Liver (tissue), 10 donors: ENCODE measurements at places on chromosomes 4 and X. TPM values are rescaled to one million over a fixed set of nuclear protein-coding genes. Genes with fewer than 3 reads are reported as not detected.

Gene TRIM60
- not detected for total RNA-seq

- peaks cover 6% of the 10 kb centered on the region for H3K4me1 ChIP-seq
- H3K4me3 ChIP-seq = no peak overlapping the region
- no peaks in the 10 kb centered on the region for H3K36me3 ChIP-seq
- DNase-seq = no peak
Measured at GRCh38 chr4:112140536-112140935, 4.7 kb upstream of the FAM241A start.

Gene RNF150
- total RNA-seq = 1.4 TPM

GRCh38 chr4:43835869-43836268 lies 612.7 kb downstream of the KCTD8 start:
- DNase-seq = no peak
- H3K4me3 ChIP-seq = no peak overlapping the region
- H3K4me1 ChIP-seq = no peaks in the 10 kb centered on the region
- no peak overlapping the region for H3K27ac ChIP-seq
- no peaks in the 10 kb centered on the region for H3K36me3 ChIP-seq

Gene KLHL5
- 65.4 TPM for total RNA-seq

DNA sequence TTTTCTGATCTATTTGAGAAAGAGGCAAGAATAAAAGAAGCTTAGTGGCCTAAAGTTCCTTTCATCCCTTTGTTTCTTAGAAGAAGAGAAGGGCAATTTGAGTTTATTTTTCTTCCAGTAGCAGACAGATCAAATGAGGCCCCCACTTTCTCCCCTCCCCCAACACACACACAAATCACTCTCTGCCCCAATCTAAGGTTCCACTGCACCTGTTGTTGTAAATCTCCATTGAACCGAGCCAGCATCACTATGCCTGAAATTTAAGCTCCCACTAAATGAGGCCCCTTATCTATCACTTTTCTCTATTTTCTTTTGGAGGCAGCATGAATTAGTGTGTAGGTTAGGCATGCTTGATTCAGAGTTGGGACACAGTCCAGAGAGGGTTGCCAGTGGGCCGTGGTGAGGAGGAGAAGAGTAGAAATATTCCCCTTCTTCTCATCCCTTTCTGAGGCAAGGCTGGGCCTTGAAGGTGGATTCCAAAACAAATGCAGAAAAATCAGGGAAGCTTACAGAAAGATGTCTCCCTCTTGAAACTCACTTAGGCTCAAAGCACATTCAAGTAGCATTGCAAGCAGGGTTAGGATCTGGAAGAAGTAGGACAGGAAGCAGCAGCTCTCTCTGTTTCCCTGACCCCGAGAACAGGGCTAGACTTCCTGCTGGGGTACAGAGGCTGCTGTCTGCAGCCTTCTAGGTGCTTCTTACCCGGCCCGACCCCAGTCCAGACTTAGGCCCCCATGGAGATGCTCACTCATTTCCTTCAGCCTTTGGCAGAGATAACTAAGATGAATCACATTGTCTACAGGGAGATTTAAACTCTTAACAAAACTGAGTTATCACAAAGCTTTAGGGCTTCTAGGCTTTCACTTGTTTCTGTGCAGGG lies 70.7 kb downstream of the RASL11B start:
- H3K36me3 ChIP-seq = no peaks in the 10 kb centered on the region
- H3K27ac ChIP-seq = no peak overlapping the region
- no peaks in the 10 kb centered on the region for H3K4me1 ChIP-seq
- no peak for DNase-seq
- H3K4me3 ChIP-seq = no peak overlapping the region

GRCh38 chr4:158282252-158282651 lies 72.0 kb downstream of the TMEM144 start:
- no peak overlapping the region for H3K4me3 ChIP-seq
- no peaks in the 10 kb centered on the region for H3K36me3 ChIP-seq
- H3K27ac ChIP-seq = no peak overlapping the region
- no peaks in the 10 kb centered on the region for H3K27me3 ChIP-seq

Gene GC
- total RNA-seq = 1,801 TPM

- no peaks in the 10 kb centered on the region for H3K4me1 ChIP-seq
- no peak for DNase-seq
- no peaks in the 10 kb centered on the region for H3K36me3 ChIP-seq
- no peaks in the 10 kb centered on the region for H3K27me3 ChIP-seq
- no peak overlapping the region for H3K4me3 ChIP-seq
Measured at GRCh38 chr4:54942721-54943120, 182.7 kb downstream of the KDR start.

DNA sequence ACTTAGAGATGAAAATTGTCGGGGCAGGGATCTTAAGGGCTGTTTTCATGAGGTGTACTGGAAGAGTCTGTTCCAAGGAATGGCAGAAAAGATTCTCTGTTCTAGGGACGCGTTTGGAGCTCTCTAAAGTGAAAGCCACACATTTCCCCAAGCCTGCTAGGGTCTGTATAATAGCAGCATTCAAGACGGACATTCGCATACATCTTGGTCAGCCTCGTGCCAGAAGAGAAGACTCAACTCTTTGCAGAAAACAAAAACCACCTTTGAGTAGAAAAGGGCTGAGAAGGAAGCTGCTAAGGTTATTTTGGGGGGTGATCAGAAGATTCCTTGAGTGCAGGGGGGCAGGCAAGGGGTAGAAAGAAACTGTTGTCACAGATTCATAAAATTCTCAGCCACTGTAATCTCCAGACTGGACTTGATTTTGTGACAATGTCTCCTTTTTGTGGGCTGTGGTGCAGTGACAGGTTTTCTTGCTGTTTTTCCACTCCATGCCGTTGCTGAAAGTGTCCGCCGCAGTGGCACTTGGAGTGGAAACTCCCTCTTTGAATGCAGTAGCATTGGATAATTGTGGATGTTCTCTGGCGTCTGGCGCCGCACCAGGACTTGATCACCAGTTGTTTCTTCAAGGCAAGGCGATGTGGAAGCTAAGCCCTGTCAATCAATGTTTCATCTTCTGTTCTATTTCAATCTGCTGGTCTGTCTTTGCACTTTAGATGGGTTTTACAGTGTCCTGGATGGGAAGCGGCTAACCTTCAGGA lies 2.9 kb downstream of the GYG2 start:
- H3K4me1 ChIP-seq = no peaks in the 10 kb centered on the region
- H3K27me3 ChIP-seq = no peaks in the 10 kb centered on the region
- H3K27ac ChIP-seq = no peak overlapping the region
- H3K36me3 ChIP-seq = no peaks in the 10 kb centered on the region
- DNase-seq = no peak

DNA sequence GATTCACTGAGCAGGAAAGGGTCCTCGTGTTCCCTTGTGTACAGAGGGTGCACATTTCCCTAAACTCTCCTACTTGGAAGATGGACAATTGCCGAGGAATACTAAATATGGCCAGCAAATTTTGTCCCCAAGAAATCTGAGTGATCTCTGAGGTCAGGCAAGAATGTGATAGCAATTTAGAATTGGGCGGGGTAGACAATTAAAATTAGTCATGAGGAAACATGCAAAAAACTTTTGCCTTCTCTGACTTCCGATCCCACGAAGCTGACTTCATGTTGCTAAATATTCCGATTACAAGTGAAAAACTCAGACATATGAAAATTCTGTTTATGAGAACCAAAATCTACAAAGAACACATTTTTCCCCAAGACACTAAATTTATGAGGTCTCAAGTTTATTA lies 453.9 kb upstream of the ZFP42 start:
- no peak for DNase-seq
- H3K4me1 ChIP-seq = no peaks in the 10 kb centered on the region
- H3K27ac ChIP-seq = no peak overlapping the region
- no peak overlapping the region for H3K4me3 ChIP-seq
- no peaks in the 10 kb centered on the region for H3K36me3 ChIP-seq

Gene PRDM8
- 0.08 TPM for total RNA-seq

Gene NAT8L
- 0.09 TPM for total RNA-seq
